Activated T-helper 17 cell treated with anti-CD3 and anti-CD28 coated beads, Interleukin-2, amount 50 U/mL, for 72 hours (primary cell): ENCODE measurements at places on chromosomes 6 and 20.
A peak's percentile ranks its signal among the peaks of the same experiment; 100 is the strongest.

- ATAC-seq: no peak
Measured at GRCh38 chr6:87590417-87590880, 514 bp downstream of the ORC3 start.

DNA sequence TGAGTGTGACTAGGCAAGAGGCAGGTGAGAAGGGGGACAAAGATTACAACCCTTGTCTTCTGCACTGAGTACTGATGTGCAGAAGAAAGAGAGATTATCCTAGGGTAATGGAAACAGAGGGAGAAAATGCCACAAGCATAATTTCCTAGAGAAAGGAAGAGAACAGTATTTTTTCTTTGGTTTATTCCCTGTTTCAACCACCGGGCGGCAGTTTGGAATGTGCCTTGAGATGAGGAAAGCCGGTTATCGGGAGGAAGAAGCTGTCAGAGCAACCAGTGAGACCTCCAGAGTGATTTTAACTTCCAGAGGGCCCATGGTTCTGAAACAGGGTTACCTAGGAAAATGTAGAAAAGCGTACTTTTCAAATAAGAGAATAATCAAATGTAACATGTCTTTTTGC lies 121.4 kb downstream of the REV3L start:
- ATAC-seq: no peak

DNA sequence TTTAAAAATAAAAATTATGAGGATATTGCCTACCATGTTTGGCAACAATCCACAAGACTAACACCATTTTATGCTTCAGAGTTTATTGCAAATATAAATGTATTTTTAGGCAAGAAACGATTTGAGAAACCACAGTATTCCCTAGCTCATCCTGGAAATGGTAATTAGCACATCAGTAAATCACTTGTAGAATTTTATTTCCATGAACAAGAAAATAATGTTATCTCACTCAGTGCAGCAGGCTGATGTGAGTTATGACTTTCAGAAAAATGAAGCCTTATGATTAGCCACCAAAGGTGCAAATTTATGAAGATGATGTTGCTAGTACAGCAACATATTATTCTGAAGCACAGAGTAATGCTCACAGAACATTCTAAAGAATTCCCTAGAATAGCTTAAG lies 127.7 kb upstream of the GJE1 start:
- no peak for ATAC-seq

DNA sequence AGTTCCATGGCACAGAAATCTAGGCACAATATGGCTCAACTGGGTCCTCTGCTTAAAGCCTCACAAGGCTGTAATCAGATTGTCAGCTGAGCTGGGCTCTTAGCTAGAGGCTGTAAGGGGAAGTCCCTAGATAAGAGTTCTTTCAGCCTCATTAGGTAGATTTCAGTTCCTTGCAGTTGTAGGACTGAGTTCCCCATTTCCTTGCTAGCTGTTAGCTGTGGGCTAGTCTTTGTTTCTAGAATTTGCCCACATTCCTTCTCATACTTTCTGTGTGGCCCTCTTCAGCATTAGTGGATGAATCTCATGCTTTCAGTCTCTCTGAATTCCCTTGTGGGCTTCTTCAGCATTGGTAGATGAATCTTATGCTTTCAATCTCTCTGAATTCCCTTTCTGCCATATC lies 71.0 kb upstream of the MRAP2 start:
- no peak for ATAC-seq

DNA sequence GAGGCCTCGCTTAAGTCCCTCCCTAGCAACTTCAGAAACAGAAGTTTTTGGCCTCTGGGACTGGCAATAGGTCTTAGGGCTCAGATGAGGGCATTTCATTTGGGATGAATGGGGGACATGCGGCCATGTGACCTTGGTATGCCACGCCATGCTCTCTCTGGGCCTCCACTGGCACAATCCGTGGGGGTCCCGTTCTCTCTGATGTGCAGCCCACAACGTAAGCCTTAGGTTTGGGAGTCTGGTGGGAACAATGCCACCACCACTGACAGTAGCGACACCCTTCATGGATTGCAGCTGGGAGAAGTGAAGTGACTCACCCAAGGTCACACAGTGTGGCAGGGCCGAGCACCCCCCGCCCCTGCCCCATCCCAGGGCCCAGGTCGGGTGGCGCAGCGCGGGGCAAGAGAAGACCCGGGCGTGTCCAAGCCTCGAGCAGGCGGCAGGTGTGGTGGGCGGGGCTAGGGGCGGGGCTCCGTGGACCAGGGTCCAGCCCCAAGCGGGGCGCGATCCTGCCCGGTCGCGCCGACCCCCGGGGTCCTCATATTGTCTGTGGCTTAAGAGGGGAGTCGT lies 864 bp upstream of the CEBPB start:
- ATAC-seq: no peak

DNA sequence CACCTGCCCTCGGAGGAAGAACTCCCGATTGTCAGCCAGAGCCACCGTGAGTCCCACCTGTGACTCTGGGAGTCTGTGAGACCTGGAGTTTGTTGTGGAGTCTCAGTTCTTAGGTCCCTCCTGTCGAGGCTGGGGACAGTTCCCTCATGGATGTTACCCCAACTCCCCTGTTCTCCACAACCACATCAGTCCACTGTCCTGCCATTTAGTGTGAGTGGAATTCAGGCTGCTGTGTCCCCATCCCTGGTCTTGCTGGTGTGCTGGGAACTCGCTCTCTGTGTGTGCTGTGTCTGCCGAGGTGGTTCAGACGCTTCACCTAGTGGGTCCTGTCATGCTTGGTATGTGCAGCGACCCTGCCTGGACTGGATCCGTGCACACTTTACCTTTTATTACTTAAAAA lies 163.2 kb downstream of the DTNBP1 start:
- no peak for ATAC-seq

DNA sequence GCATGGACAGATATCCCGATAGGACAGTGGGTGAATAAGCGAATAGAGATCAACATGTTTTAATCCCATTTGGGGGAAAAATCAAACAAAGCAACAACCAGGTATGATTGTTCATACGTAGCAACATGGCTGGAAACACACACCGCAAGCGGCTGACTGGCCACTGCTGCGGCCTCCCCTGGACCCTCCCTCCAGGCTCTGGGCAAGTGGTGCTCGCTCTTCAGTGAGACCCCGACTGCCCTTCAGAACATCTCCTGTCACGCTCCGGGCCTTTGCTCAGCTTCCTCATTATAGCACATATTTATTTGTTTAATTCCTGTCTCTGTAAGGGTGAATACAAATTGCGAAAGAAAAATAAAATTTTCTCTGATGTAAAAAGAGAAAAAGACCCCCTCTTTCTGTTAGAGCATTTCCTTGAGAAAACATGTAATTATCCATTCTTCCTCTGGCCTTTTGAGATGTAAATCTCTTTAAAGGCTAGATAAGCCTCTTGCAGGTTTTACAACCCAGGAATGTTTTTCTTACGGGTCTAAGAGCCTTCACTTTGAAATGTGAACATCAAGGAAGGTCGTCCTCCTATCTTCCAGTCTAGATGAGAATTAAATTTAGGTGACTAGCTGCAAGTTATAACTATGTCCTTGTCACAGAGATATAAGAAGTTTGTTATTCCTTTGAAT lies 11.0 kb upstream of the FAM210B start:
- no peak for ATAC-seq

DNA sequence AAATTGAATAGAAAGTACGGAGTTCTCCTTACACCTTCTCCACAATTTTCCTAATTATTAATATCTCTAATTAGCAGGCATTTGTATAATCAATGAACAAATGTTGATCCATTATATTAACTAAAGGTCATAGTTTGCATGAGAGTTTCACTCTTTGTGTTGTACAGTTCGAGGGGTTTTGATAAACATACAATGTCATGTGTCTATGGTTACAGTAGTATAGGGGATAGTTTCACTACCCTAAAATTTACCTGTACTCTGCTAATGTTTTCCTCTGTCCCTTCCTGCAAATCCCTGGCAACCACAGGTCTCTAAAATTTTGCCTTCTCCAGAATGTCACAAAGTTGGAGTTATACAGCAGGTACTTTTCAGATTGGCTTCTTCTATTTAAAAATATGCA lies 1199.8 kb upstream of the GJE1 start:
- no peak for ATAC-seq

DNA sequence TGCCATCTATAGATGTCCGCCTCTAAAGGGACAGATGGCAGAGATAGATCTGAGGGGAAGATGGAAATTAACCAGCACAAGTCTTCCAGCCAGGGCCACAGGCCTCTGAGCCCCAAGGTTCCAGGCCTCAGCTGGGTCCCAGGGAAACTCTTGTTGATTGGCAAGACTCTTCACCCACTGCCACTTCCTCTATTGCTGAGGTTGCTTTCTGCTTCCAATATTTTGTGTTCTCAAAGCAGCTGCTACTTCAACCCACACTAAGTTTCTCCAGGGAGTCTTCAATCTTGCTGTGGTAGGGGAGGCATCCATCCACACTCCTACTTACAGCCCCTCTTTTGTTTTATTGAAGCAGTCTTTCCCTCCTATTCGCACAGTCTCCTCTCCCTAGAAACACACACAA lies 36.4 kb upstream of the SASH1 start:
- no peak for ATAC-seq

GRCh38 chr6:36957773-36958271 lies 3.3 kb downstream of the PI16 start:
- no peak for ATAC-seq

- peak; percentile 69 for ATAC-seq
Measured at GRCh38 chr6:130365166-130366106, at the start of gene TMEM200A. TMEM200A (plus strand) TSS chr6:130366017; CDS start chr6:130440423, 74,406 bp downstream.

GRCh38 chr20:56259948-56260347 lies 11.4 kb downstream of the MC3R start:
- no peak for ATAC-seq

DNA sequence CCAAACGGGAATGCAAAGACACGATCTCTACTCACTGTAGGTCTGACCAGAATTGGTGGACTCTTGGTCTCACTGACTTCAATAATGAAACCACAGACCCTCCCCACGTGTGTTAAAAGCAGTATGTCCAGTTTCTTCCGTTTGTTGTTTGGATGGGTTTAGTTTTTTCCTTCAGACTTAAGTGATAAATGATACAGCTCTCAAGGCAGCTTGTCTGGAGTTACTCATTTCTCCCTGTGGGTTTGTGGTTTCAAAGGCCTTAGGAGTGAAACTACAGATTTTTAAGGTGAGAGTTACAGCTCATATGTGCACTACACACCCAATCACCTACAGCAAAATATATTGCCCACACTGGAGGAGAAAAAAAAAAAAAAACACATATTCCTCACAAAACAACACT lies 86.7 kb upstream of the STMND1 start:
- ATAC-seq: peak; percentile 98

GRCh38 chr6:13120483-13121482 lies 207.6 kb downstream of the TBC1D7 start:
- ATAC-seq: no peak

GRCh38 chr6:99093456-99094190 lies 145.9 kb upstream of the FBXL4 start:
- no peak for ATAC-seq

DNA sequence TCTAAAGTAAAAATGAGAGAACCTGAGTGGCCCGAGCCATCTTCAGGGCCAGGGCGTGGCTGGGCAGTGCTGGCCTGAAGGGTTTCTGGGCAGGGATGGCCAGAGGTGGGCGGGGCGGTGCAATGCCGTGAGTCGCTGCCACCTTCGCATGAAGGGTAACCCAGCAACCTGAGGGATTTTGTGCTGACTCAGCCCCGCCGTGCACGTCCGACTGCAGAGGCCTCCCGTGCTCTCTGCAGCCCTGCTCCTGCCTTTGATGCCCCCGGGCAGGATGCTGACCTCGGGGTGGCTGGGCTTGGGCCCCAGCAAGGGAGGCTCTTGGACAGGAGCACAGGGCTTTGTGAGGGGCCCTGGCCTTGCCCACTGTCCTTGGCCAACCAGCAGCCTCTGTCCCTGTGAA lies 81.7 kb upstream of the GATA5 start:
- ATAC-seq: no peak

DNA sequence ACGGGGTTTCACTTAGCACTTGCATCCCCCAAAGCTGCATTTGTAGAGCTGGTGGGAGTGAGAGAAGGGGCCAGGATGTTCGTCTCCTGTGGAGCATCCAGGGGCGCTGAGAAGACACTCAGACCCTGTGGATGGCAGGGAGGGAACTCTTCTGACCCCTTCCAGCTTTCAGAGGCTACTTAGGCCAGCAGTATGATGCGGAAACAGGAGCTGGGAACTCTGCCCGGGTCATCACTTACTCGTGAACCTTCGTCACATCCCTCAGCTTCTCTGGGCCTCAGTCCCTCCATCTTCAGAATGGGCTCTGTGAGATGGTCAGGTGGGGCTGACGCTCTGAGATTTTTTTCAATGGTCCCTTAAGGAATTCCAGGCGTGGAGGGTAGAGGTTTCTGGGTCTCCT lies 228.5 kb downstream of the TAF4 start:
- no peak for ATAC-seq

DNA sequence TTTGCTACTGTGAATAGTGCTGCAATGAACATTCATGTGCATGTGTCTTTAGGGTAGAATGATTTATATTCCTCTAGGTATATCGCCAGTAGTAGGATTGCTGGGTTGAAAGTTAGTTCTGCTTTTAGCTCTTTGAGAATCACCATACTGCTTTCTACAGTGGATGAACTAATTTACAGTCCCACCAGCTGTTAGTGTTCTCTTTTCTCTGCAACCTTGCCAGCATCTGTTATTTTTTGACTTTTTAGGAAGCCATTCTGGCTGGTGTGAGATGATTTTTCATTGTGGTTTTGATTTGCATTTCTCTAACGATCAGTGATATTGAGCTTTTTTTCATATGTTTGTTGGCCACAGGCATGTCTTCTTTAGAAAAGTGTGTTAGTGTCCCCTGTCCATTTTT lies 40.0 kb downstream of the PLG start:
- no peak for ATAC-seq

- no peak for ATAC-seq
Measured at GRCh38 chr20:34546751-34547181, 11.8 kb upstream of the MAP1LC3A start.

DNA sequence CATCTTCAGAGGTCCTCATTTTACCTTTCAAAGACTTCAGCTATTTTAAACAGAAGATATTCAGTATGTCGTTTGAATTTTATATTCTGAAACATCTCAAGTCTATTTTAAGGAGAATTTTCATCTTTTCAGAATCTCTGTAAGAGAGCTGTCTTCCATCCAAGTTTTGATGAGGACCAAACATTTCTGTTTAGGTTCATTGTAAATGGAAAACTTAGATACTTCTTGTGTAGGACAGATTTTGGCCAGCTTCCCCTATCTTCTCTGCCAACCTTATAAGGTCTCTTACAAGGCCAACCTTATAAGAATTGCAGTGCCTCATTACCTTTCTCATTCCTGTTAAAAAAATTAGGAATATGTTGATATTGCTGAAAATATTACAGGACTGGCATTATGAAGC lies 88.1 kb downstream of the AKAP7 start:
- ATAC-seq: no peak

GRCh38 chr6:90611543-90612312 lies 24.9 kb upstream of the MAP3K7 start:
- no peak for ATAC-seq

- ATAC-seq: peak; percentile 32
Measured at GRCh38 chr6:158591134-158591809, 31.4 kb downstream of the TMEM181 start.

GRCh38 chr20:22931653-22932608 lies 103.2 kb upstream of the SSTR4 start:
- no peak for ATAC-seq

DNA sequence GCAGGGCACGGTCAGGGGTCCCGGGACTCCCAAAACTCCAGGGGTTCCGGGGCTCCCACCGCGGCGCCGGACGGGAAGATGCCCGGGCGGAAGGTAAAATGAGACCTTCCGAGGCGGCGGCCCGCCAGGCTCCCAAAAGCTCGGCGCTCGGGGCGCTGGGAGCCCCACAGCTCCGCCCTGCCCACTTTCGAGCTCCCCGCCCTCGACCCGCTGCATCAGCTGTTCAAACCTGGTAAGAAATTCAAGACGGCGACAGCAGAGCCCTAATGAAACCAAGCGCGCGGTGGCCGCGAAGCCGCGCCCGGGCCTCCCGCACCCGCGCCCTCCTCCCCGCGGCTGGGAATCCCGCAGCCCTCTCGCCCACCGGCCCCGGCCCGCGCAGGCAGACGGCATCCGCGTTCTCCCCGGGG lies 369 bp downstream of the SLC4A11 start:
- ATAC-seq: peak; percentile 57
